B cell (primary cell): ENCODE measurements at places on chromosomes 4 and X. TPM values are rescaled to one million over a fixed set of nuclear protein-coding genes. Genes with fewer than 3 reads are reported as not detected.

DNA sequence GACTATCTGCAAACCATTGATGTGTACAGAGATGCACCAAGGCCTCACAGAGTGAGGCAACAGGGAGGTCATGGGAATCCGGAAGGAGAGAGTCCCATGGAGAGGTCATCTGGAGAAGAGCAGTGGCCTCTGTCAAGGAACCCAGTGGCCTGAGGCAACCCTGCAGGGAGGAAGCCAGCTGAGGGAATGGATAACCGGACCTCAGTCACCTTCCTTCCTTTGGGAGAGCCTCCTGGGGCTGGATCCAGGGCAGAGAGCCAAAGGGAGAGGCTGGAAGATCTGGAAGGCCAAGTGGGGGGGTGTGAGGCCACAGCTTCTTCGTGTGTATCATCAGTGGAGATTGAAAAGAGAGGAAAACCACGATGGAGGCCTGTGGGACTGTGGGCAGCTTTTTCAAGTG, 24.3 kb upstream of the CD38 start:
- DNase-seq, result no peak

UGT2A1 gene
- total RNA-seq, result not detected in 2 replicates

DNA sequence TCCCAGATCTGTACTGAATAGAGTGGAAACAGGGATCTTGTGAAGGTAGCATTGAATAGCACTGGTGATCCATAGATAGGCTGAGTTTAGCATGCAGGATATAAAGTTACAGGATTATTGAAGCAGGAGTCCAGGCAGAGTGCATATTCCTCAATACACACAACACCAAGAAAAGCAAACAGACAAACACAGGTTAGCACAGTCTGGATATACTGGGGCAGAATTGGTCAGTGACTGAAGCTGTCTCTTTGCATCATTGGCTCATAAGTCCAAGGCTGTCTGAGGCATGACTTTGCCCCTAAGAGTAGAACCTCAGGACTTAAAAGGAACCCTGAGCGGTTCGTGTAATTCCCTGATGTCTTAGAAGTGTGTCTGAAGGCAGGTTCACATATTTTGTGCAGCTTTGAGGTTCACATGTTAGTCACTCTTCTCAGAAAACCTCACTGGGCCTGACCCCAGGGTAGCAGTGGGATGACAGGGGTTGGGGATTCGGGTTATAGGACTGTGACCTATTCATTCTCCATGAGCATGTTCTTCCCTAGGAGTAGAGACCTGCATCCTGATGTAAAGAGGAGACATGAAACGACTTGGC, 134.6 kb downstream of the AASDH start:
- no peak for DNase-seq

DDX53 gene
- not detected in 2 replicates for total RNA-seq

GRCh38 chr4:48753159-48753558, 26.9 kb downstream of the FRYL start:
- DNase-seq, result no peak

- no peak for DNase-seq
Measured at GRCh38 chr4:61162116-61162515, 38.0 kb upstream of the ADGRL3 start.

DNA sequence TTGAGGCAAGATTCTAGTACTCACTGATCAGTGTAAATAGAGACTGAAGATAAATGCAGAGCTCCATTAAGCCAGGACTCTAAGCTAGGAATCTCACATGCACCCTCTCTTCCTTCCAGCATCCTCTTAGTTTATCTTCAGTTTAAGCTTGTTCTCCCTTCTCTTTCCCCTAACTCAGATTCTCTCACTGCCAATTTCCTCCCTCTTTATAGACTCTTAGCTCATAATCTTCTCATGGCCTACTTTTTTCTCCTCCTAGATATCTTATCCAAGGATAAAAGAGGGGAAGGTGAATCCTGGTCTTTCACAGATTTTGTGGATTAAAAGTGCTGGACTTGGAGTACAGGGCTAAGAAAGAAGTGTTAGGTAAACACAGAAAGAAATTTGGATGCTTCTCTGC, 108.9 kb upstream of the TENM3 start:
- DNase-seq, result no peak

ZFP92 gene
- 1.6 and 2.5 TPM in 2 replicates for total RNA-seq

GRCh38 chrX:69133921-69134542, 31.2 kb downstream of the PJA1 start:
- no peak for DNase-seq

PRRG3 gene
- total RNA-seq, result not detected in 2 replicates

MAGEA12 gene
- not detected in 2 replicates for total RNA-seq

GRCh38 chr4:138645289-138645688, 370.3 kb upstream of the NOCT start:
- DNase-seq, result no peak

DNA sequence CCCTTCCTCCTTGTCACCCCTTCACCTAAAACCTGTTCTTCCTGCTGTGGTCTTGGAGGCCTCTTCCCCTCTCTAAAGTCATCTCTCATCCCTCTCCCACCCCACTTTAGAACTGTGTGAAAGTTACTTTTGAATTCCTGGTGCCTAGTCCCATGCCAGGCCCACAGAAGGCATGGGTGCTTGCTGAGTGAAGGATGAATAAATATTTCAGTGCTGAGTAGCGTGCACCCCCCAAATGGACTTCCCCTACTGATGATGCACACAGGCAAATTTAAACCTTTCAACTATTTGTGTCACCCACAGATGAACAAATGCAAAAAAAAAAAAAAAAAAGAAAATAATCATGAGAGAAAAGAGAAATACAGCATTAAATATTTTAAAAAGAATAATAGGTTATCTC, 19.8 kb downstream of the PSMD10 start:
- DNase-seq, result peak; percentile 6

GRCh38 chr4:1333256-1333655, 13.8 kb upstream of the UVSSA start:
- DNase-seq, result no peak

- no peak for DNase-seq
Measured at GRCh38 chrX:114999906-115000305, 17.5 kb downstream of the IL13RA2 start.

GRCh38 chr4:7217474-7218321, 25.4 kb downstream of the SORCS2 start:
- DNase-seq, result no peak

GRCh38 chrX:38371641-38372040, 19.2 kb downstream of the OTC start:
- no peak for DNase-seq

- DNase-seq, result no peak
Measured at GRCh38 chrX:26927419-26927818, 535.7 kb downstream of the PPP4R3C start.
